ENCODE measurements at places on chromosomes 2 and 18. TPM values are rescaled to one million over a fixed set of nuclear protein-coding genes. Genes with fewer than 3 reads are reported as not detected.

DNA sequence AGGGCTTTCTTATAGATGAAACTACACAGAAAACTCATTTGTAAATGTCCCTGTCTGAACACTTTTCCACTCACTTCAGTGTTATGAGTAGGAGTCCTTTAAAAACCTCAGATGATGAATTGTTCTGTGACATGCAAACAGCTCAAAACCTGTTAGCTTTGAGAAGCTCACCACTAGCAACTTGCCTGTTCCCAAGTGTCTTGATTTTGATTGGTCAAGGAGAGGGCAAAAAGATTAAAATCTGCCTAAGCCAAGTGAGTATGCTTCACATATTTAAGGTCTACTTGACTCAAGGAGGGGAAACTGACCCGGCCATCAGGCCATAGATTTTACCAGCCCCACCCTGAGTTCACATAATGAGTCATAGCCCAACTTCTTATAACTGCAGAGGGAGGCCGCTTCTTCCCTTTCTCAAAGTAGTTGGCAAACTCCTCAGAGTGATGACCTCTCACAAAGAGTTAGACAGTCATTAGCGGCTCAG is 45.2 kb upstream of the MEIS1 start:
- H3K4me1 ChIP-seq = no peaks in the 10 kb centered on the region
- H3K36me3 ChIP-seq = no peaks in the 10 kb centered on the region
- H3K27ac ChIP-seq = no peak overlapping the region
- no peak for DNase-seq

DNA sequence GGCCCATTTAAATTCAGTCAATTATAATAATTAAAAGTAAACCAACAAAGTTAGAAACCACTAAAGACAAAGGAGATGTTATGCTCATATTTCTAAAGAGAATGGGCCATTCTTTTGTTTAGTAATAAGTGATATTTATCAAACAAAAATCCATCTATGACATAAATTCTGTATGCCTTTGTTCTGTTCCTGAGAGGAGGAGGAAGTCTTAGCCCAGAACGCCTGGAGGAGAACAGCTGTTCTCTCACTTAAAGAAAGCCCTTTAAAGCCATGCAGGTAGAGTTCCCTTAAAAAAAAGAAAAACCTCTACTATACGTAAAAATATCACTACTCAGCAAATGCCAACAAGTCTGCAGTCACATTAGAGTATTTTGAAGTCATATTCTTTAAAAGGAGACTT is 15.5 kb downstream of the LAMA1 start:
- no peaks in the 10 kb centered on the region for H3K36me3 ChIP-seq
- H3K4me1 ChIP-seq = no peaks in the 10 kb centered on the region
- DNase-seq = no peak
- peaks cover 2% of the 10 kb centered on the region for H3K27me3 ChIP-seq
- no peak overlapping the region for H3K4me3 ChIP-seq

GRCh38 chr18:47247036-47247415 is 4.4 kb downstream of the SKOR2 start:
- no peak overlapping the region for H3K27ac ChIP-seq
- H3K36me3 ChIP-seq = peaks cover 5% of the 10 kb centered on the region
- peaks cover 27% of the 10 kb centered on the region for H3K27me3 ChIP-seq
- no peaks in the 10 kb centered on the region for H3K4me1 ChIP-seq
- no peak overlapping the region for H3K4me3 ChIP-seq

DNA sequence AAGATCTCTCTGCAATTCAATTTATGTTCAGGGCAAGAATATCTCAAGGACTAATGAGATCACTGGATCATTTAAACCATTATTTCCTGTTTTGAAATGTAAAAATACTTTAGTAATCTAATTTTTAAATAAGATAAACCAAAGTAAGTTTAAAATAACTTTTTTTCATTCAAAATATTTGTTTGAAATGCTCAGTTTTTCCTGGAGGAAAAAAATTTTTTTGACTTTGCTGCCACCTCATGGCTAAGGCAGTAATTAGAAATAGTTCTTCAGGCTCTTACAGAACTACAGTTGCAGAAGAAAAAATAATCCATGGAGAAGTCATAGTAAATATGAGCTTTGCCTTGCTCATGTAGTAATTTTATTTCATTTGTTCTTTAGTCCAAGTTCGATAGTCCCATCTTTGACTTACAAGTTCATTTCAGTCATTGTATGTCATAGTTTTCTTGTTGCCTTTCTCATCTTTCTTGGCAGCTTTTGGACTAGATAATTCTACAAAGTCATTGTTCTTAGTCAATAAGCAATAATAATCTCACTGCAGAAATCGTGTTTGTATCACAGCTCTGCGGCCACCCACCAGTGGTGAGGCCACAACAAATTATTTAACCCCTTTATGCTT is 127.4 kb downstream of the DPP4 start:
- no peaks in the 10 kb centered on the region for H3K36me3 ChIP-seq
- no peaks in the 10 kb centered on the region for H3K4me1 ChIP-seq
- DNase-seq = peak; percentile 9
- peaks cover 6% of the 10 kb centered on the region for H3K27me3 ChIP-seq

DNA sequence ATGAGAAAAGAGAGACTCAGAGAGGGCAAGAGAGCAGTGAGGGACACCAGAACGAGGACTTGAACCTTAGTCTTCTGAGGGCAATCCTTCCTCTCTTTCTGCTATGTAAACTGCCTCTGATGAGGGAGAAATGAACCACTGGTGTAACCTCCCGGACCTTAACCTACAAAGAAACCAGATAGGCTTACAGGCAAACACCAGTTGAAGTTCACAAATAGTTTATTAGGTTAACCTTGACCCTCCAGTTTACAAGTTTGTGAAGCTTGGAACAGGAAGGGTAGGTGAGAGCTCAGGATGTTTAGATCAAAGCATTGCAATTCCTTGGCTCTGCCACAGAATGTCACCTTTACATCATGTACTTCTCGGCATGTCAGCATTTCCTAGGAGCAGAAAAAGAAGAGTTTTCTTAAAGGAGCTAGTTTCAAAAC is 486.4 kb upstream of the SPRED2 start:
- no peaks in the 10 kb centered on the region for H3K36me3 ChIP-seq
- H3K4me3 ChIP-seq = no peak overlapping the region
- H3K27ac ChIP-seq = no peak overlapping the region
- H3K4me1 ChIP-seq = no peaks in the 10 kb centered on the region

DNA sequence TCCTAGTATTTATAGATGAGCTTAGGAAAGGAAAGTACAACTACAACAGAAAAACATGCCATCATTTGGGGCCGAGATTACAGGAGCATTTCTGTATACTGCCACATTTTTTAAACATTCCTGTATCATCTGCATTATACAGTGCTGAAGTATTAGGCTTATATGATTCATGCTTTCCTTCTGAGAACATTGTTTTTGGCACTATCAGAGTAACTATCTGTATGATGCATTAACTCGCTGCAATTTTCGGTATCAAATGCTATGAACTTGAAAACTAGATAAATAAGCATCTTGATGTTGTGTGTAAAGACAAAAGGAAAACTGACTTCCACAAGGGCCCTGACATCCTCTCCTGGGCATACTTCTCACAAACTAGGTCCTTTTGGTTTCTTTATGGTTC is 102.0 kb downstream of the RIT2 start:
- H3K36me3 ChIP-seq = no peaks in the 10 kb centered on the region
- H3K4me3 ChIP-seq = no peak overlapping the region
- no peak for DNase-seq
- no peaks in the 10 kb centered on the region for H3K27me3 ChIP-seq
- H3K27ac ChIP-seq = no peak overlapping the region
- H3K4me1 ChIP-seq = no peaks in the 10 kb centered on the region

DNA sequence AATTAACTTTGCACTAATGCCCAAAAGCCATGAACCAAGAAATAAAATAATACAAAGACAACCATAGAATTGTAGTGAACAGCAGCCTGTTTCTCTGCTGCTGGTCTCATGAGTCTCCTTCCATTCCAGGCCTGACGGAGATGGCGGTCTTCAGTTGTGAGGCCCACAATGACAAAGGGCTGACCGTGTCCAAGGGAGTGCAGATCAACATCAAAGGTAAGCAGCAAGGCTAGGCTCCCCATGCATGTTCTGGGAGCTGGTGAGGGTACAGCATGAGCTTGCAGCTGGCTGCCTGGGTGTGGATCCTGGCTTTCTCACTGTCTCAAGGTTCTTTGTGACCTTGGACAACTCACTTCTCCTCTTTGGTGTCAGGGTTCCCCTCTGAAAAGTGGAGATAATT is 66.7 kb downstream of the MERTK start:
- peaks cover 5% of the 10 kb centered on the region for H3K4me1 ChIP-seq
- no peak overlapping the region for H3K27ac ChIP-seq
- no peak for DNase-seq
- H3K36me3 ChIP-seq = no peaks in the 10 kb centered on the region
- peaks cover 48% of the 10 kb centered on the region for H3K27me3 ChIP-seq
- no peak overlapping the region for H3K4me3 ChIP-seq

GRCh38 chr18:46406539-46406932 is 250.5 kb downstream of the LOXHD1 start:
- H3K4me3 ChIP-seq = no peak overlapping the region
- H3K27ac ChIP-seq = no peak overlapping the region
- peaks cover 18% of the 10 kb centered on the region for H3K4me1 ChIP-seq
- DNase-seq = no peak
- no peaks in the 10 kb centered on the region for H3K36me3 ChIP-seq
- H3K27me3 ChIP-seq = peaks cover 23% of the 10 kb centered on the region

REG1B gene
- total RNA-seq = not detected

AKAIN1 gene
- not detected for total RNA-seq

Data from HFFc6 (cell line).